ENCODE measurements at places on chromosomes 6 and 20.

GRCh38 chr6:151254451-151255081 is 14.8 kb downstream of the AKAP12 start:
- peak; percentile 76 for DNase-seq

DNA sequence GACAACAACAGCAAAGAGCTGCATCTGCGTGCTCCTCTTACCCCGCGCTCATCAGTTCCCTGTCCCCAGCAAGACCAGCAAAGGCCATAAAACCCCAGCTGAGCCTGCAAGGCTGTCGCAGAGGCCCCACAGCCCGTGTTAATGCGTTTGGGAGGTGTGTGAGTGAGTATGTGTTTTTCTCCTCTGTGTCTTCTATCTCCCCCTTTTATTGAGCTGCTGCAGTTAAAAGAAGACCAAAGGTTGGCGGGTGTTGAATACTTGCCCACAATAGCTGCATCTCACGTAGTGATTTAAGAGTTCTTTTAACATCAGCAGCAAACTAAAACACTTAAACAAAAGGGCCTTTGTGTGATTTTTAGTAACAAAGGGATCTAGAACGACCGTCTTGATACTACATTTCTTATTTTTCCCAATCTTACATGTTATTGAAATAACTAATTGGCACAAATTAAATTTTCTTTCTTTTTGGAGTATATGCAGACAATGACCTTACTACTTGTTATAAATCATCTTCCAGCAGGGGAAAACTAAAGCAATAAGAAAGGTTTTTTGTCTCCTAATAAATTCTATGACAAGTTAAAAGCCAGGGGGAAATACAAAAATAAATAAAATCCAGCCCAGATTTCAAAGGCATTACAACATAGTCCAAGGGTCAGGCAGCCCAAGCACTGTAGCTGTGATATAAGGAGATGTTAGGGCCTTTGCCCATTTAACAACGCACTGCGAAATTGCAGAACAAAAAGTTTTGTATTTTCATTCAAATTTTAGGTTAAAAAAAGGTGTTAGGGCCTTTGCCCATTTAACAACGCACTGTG is 27.2 kb upstream of the CNKSR3 start:
- no peak for DNase-seq

DNA sequence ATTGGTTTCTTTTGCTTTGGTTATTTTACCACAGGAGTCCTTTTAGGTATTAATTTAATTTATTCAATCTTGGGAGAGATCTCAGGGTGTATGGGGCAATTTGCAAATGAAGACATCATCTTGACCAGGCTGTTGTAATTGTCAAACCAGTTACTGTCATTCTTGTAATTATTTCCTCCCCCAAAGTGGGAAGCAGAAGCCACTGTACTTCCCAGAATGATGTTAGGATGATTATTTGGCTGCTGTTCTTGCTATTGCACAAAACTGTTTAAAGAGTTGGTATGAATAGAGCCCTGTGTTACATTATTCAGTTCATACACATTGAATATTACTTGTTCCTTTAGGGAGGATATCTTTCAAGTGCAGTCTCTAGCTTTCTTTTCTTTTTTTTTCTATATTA is 1.7 kb downstream of the TAAR6 start:
- DNase-seq = no peak

- no peak for DNase-seq
These were observed 587.5 kb downstream of the RFPL4B start for GRCh38 chr6:112934433-112935327.

GRCh38 chr6:2231438-2231837 is 14.0 kb downstream of the GMDS start:
- DNase-seq = peak; percentile 80

DNA sequence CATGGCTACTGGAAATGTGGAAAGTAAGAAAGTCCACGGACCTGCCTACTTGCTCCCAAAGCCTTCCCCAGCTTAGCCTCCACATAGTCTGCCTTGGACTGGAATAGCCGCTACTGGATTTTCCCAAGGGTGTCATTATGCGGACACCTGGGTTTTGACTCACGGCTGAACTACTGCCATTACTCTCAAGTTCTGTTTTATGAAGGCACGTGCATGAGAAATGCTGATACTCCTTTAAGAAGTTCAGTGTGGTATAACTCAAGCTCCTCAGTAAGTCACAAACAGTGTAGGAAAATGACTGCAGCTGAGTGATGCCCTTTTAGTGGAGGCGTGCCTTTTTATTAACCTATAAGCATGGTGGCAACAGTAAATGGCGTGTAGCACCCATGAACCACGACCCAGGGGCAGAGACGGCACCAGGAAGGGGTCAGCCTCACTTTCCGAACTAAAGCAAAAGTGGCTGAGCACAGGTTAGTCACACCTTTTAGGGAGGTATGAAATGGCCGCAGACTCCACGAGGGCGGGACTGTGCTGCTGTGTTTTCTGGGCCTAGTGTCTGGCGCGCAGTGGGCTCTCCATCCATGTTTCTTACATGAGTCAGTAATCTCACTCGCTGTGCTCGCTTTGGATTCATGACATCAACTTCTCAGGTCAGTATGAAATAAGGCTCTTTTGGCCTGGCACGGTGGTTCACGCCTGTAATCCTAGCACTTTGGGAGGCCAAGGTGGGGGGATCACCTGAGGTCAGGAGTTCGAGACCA is 23.9 kb downstream of the PSMG4 start:
- DNase-seq = no peak

DNA sequence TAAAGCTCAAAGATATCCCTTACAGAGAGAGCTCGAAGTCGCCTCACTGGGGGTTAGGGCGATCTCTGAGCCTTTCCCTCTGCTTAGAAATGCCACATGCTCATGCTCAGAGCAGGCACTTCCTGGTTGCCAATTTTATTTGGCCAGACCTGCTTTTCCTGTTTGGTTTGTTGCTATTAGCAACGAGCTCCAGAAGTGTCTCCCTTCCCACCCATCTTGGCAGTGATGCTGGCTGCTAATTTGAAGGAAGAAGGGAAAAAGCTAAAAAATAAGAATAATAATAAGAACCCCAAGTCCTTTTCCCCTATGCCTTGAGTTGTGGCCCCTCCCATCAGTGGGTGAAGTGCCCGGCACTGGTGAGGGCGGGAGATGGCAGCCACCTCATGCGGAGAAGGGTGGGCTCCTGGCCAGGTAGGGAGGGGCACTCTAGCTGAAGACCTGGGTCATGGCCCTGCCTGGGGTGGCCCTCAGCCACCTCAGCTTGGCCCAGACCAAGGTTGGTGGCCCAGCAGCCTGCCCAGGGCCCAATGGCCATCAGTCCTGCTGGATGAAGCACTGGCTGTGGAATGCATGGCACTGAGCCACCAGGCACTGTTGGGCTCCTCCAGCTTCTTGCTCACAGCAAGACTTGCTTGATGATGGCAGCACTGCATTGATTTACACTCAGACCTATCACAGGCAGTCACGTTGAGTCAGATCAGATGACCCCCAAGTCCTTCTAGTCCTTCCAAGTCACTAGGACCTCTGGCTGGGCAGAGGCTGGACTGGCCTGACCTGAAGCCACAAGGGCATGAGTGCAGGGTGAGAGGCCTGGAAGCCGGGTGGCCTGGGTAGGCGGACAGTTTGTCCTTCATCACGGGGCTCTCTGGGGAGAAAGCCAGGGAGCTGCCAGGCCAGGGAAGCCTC is 79.0 kb downstream of the SYNJ2 start:
- peak; percentile 99 for DNase-seq

GRCh38 chr6:155373276-155373675 is 59.0 kb upstream of the TFB1M start:
- DNase-seq = no peak

GRCh38 chr20:50417023-50417329 is 93.2 kb upstream of the PTPN1 start:
- no peak for DNase-seq

DNA sequence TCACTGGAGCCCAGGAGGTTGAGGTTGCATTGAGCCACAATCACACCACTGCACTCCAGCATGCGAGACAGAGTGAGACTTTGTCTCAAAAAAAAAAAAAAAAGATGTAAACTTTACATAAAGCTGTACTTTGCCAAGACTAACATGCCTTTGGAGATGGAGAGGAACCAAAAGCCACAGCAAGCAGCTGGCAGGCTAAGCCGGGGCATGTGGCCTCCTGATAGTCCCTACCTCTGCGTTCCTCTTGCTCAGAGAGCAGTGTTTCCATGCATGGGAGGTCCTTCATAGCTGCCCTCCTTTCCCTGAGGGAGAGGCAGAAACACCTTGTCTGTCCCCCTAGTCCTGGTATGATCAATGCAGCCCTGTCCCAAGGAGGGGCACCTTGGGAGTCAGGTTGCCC is 35.2 kb downstream of the SPATA2 start:
- DNase-seq = no peak

DNA sequence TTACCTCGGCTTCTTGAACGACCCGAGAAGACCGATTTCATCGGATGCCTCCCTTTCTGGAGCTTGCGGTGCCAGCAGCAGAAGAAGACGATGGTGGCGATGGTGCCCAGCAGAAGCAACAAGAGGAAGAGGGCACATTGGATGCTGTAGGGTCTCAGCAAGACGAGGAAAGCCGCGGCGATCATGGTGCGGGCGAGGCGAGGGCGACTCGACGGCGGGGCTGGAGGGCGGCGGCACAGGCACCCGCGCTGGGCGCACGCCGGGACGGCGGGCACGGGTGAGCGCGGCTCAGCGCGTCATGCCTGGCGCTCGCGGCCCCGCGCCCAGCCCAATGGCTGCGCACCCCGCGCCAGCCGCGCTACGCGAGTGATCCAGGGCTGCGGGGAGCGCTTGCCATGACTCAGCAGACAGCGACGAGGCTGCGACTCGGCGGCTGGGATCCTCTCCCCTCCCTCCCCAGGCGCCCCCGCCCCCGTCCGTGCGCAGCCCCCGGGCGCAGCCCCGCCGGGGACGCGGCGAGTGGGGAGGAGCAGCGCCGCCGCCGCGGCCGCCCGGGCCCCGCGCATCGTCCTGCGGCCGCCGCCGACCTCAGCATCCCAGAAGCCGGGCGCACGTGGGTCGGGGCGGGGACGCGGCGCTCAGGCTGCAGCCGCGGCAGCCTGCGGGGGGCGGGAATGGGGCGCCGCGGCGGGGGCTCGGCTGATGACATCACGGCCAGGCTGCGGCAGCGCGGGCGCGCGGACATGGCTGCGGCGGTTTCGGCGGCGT is at the start of gene BEND6:
BEND6 (plus strand) TSS at position 705 of the 768 bp plus-strand sequence. CDS start 26,704 bp downstream, outside the sequence.
- DNase-seq = peak; percentile 88

- no peak for DNase-seq
These were observed 106.0 kb upstream of the AFDN start for GRCh38 chr6:167720456-167721285.

DNA sequence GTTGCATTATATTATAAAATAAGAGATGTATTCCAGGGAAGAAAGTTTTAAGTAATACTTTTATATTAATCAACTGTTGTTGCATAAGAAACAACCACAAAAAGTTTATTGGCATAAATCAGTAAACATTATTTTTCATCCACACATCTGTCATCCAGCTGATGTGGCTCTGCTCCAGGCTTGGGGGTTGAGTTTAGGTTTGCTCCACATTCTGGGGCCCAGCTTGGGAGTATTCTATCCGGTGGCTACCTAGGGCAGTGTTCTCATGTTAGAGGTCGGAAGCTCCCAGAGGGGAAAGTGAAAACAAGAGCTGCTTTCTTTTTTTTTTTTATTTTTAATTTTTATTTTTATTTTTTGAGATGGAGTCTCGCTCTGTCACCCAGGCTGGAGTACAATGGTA is 728.4 kb upstream of the FLRT3 start:
- DNase-seq = no peak

GRCh38 chr20:39310363-39310995 is 348.3 kb downstream of the DHX35 start:
- DNase-seq = no peak

DNA sequence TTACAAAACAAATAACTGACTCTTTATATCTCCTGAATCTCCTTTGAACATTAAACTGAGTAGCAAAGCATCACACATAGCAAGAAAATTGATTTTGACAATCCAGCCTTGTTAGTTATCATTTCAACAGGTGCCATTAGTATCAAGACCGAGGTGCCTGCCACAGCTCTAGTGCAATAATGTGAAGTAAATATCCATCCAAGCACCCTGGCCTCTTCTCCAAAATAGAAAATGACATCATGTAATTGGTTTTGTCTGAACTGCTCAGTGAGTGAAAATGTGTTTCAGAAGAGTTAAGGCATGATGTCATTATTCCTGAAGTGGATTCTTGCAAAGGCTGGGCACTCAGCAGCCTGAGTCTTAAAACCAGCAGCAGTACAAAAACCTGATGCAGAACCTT is 341.4 kb downstream of the PLCB1 start:
- no peak for DNase-seq

GRCh38 chr6:37048851-37049757 is 43.6 kb downstream of the FGD2 start:
- DNase-seq = peak; percentile 92

GRCh38 chr20:44115181-44115580 is 71.8 kb downstream of the JPH2 start:
- DNase-seq = no peak

DNA sequence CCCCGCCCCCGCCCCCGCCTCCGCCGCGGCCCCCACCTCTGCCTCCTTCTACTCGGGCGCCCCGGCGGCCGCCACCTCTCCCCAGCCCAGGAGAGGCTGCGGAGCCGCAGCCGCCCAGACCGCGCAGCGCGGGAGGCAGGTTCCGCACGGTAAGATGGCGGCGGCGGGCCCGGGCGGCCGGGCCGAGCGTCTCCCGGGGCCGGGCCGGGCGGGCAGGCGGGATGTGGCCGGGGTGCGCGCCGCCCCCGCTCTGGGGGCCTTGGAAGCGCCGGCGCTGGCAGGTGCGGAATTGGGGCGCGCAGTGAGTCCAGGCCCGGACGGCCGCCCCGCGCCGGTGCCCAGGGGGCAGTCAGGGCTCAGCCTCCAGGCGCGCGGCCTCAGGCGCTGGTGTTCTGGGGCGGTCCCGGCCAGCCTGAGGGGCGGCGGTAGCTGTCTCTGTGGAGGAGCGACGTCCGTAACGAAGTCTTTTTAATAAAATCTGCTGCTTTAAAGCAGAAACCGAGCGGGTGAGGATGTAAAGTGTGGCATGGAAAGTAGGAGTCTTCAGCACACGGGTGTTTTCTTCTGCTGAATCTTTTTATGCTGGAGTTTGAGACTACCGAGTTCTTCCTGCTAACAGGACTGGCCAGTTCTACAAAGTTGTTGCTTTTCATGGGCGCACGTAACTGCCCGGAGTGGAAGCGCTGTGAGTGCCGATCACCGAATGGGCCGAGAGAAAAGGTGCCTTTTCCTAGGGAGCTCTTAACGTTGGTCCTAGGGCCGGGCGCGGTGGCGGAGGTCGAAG is at the start of gene GID8:
GID8 (plus strand) TSS at position 43 of the 784 bp plus-strand sequence. CDS start 3,356 bp downstream, outside the sequence.
- DNase-seq = peak; percentile 65

GRCh38 chr6:16236631-16237199 is 1.7 kb upstream of the GMPR start:
- DNase-seq = peak; percentile 96

GRCh38 chr20:20410678-20411077 is 42.8 kb downstream of the INSM1 start:
- DNase-seq = no peak

DNA sequence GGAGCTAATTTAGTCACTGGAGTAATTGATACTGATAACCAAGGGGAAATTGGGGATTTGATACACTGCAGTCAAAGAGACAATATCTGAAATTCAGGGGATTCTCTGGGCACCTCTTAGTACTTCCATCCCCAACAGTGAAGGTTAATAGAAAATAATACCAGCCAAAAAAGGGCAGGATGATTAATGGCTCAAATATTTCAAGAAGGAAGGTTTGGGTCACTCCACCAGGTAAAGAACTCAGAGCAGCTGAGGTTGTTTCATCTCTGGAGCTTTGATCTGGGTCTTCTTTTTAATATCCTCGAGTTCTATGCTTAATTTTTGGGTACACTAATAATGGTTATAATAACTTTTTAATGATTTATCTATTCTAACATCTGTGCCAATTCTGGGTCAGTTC is 70.8 kb downstream of the CDKAL1 start:
- DNase-seq = peak; percentile 21

GRCh38 chr6:131387562-131388447 is 185.2 kb upstream of the ARG1 start:
- DNase-seq = no peak

GRCh38 chr6:111858347-111858746 is 14.9 kb downstream of the FYN start:
- DNase-seq = no peak
